ENCODE measurements at places on chromosomes 12 and 14.

DNA sequence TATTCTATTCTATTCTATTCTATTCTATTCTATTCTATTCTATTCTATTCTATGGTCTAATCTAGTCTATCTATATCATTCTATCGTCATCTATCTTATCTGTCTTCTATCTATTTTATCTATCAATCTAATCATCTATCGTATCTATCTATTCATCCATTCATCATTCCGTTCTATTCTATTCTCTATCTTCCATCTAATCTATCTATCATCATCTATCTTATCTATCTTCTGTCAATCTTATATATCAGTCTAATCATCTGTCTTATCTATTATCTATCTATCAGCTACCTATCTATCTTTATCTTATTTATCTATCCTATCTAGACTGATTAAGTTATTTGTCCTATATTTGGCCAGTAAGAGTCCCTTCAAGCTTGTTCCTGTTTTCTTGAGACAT lies 831.5 kb upstream of the TMEM132C start:
- no peak for DNase-seq

- DNase-seq = no peak
Observed at GRCh38 chr12:67070604-67071003, 198.6 kb upstream of the CAND1 start.

DNA sequence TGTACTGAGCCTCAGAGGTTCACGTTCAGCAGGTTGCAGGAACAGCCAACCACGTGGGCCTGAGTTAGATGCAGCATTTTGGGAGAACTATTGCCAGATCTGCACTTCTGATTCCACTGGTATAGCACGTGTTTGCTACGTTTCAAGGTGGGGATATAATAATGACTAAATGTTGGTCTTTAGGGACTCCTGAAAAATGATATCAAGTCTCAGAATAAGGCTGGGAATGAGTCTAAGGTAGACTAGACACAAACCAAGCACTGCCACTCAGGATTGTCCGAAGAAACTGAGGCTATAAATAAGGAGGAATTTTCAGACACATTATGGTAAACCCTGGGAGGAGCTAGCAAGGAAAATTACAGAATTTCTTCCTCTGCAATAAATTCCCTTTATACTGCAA lies 98.1 kb downstream of the ESR2 start:
- no peak for DNase-seq

DNA sequence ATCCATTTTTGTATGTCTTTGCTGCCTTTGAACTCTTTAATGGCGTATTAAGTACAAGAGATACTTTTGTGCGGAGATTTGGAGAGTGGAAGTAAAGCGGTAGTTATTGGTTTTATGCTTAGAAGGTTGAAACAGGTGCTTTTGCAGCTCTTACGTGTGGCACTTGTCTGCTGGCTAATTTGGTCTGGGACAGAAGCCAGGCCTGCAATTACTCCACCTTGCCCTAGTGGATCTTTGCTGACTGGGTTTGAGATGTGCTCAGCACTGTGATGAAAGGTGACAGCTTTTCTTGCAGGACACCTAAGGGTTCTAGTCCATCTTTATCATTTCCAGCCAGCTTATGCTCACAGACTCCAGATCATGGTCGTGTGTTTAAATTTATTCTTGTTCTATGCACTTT lies 252.5 kb downstream of the RPL10L start:
- DNase-seq = no peak

DNA sequence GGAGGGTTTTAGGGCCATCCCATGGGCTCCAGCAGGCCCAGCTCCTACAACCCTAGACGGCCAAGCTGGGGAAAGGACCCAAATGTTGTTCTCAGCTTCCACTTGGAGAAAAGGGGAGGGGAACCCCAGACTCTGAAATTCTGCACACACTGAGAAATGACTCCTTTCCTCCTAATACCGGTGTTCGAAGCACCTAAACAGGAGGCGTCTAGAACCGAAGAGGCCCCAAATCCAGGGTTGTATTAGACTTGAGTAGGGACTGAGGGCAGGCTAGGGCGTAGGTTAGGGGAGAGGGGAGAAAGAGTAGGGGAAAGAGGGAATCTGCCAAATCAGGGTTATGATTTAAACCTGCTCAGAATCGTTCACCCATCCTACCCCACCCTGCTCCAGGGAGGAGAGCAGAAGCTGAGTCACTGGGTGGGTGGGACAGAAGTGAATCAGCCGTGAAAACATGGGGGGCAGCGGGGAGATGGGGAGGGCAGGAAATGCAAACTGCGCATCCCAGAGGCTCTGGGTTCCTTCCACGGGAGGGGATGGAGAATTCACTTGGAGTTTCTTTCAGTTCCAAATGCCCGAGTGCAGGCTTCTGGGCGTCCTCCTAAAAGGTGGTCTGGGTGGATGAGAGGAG lies 1.0 kb downstream of the IGFBP6 start:
- DNase-seq = peak; percentile 86

DNA sequence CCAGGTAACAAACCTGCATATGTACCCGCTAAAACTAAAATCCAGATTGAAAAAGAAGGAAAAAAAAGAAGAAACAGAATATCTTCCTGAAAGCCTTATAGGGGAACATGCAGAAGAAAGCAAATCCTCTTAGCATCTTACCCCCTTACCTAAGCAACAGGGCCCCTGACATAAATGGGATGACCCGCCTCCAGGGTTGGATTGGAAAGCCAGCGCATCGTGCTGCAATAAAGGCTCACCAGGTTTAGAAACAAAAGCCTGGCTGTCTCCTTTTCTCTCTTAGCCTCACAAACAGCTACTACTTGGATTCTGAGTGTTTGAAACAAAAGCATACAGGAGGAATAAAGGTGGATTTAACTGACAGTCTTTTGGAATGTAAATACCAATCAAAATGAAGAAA lies 13.8 kb upstream of the ADCK1 start:
- no peak for DNase-seq

- no peak for DNase-seq
Observed at GRCh38 chr14:57057803-57058202, 210.9 kb downstream of the EXOC5 start.

- peak; percentile 21 for DNase-seq
Observed at GRCh38 chr12:95532851-95533250, 18.4 kb downstream of the USP44 start.

GRCh38 chr12:97075934-97076630 lies 169.0 kb downstream of the NEDD1 start:
- no peak for DNase-seq

DNA sequence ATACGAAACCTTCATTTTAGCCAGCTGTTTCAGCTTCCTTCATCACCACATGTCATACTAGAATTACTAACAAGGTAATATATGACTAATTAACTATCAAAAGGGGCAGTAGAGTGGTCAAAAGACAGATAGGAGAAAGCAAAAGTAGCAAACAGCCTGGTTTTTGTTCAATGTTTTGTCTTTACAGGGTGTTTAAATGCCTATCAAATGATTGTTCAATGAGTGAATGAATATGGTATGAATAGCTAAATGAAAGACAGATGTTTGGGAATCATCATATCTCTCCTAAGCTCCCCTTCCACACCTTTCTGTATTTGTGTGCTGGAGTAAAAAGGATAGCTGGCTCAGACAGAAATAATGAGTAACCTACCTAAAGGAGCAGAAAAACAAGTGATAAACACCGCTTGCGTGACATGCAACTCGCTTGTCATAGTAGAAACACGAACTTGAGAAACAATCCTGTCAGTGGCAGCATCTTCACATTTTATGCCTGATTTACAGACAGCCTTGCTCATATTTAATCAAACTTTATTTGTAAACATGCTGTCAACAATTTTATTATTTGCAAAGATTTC lies 34.2 kb downstream of the ABCC9 start:
- DNase-seq = no peak

GRCh38 chr12:46459861-46460545 lies 87.4 kb upstream of the SLC38A2 start:
- no peak for DNase-seq

DNA sequence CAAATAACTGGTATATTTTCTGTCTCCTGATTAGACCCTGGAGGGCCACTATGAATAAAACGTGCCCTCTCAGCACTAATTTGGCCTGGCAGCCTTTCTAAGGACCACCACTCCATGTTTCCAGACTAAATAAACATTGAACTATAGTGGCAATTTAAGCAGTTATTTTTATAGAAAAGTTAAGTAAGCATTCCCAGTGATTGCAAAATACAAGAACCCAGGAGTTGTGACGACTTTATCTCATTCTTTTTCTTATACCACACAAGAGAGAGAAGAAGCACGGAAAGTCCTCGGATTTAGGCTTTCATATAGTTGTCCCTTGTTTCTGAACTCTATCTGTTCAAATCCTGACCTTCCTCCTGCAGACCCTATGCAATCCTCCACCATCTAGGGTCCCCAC lies 23.1 kb upstream of the STRAP start:
- DNase-seq = no peak

- DNase-seq = no peak
Observed at GRCh38 chr12:2666846-2667245, 127.9 kb upstream of the FKBP4 start.

GRCh38 chr14:58198086-58198485 lies 1.9 kb upstream of the ACTR10 start:
- DNase-seq = no peak

DNA sequence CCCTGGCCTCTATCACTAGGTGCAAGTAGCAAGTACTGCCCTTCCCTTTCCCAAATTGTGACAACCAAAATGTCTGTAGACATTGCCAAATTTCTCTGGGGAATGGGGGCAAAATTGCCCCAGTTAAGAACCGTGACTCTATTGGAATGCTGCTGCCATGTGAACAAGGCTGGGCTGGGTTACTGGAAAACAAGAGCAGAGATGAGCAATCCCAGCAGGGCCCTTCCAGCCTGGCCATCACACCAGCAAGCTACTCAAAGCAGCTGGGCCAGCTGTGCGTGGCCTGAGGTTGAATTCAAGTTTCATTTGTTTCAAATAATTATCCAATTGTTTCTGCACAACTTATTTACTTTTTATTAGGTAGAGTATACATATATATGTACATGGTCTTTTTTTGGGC lies 103.4 kb upstream of the PKP2 start:
- no peak for DNase-seq

DNA sequence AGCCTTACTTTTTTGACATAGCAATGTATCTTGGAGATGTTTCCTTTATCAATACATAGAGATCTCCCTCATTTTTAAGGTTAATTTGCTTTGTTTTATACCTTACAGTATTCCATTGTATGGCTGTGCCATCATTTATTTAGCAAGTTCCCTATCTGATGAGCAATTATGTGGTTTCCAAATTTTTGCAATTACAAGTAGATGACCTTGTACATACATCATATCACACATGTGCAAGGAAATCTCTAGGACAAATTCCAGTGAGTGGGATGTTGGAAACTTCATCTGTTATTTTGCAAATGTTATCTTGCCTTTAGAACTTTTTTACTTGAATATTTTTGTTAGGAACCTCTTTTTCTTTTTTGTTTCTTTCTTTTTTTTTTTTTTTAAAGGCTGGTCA lies 49.7 kb downstream of the DRAM1 start:
- no peak for DNase-seq

- no peak for DNase-seq
Observed at GRCh38 chr12:32559434-32559833, 119.7 kb upstream of the DNM1L start.

DNA sequence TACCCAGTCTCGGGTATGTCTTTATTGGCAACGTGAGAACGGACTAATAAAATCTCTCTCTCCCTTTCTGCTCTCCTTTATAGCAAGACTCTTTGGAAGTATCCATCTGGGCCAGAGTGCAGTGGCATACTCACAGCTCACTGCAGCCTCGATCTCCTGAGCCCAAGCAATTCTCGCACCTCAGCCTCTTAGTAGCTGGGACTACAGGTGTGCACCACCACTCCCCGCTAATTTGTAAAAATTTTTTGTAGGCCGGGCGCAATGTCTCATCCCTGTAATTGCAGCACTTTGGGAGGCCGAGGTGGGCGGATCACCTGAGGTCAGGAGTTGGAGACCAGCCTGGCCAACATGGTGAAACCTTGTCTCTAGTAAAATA lies 33.2 kb upstream of the PPP2R5C start:
- no peak for DNase-seq

- no peak for DNase-seq
Observed at GRCh38 chr12:28367993-28368392, 177.7 kb downstream of the CCDC91 start.

GRCh38 chr12:80242321-80242720 lies 143.0 kb downstream of the OTOGL start:
- no peak for DNase-seq

DNA sequence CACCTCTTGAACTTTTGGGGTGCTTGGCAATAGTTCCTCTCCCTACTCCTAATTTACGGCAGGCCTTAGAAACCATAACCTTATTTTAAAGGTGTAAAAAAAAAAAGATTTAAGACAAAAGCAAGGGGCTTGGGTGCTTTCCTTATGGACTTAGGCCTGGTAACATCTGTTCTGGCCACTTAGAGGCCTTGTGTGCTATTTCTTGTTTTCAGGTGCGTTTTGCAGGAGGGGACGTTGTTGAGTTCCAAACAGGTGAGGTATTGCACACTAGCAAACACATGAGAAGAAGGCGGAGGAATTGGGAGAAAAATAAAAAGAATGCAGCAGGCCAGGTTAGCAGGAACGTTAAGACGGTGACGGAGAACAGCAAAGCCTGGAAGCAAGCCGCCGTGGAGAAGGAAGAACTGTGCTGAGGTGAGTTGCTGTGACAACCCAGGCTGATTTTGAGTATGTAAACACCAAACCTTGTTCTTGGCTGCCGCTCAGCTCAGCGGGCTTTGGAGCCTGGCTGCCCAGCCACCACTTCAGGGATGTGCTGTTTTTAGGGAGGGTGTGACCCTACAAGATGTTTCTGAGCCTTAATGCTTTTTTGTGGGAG lies 17.3 kb downstream of the EMG1 start:
- DNase-seq = no peak

DNA sequence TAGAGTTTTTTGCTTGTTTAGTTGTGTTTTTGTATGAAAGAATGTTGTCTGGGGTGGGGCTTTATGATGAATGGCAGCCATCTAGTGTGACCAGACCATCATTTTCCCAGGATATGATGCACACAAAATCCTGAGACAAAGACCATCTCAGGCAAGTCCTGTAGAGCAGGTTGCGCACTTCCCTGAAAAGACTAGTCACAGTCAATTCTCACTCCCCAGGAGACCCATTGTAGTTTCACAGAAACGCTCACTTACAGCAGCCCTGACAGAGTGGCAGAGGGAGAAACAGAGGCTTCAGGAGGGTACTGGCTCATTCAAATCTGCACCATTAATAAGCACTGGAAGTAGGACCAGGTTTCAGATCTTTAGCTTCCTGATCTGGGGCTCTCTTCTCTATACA lies 183.2 kb downstream of the TMEM117 start:
- no peak for DNase-seq

DNA sequence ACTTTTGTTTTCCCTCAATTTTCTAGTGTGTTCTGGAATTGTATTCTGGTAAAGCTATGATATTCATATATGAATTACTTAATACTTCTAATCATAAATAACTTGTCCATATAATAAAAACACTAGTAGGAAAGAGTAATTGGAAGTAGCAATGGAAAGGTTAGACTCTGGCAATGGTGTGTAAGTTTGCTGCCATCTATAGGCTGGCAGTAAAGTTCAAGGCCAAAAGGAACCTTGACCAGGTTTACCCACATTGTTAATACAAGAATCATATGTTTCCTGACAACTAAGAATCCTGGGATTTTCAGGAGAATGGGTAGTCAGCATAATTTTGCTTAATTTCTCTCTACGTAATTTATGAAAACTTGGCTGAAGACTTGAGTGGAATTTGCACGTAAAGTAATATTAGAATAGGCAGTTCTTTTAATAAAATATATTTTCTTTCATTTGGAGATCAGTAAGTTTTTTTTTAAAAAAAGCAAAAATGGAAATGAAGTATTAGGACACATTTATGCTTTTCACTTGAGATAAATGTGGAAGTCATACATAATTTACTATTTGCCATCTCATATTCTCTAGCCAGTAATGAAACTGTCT lies 926.7 kb downstream of the GALC start:
- no peak for DNase-seq

Measured in stromal cell of bone marrow (primary cell).